Neural cell (in vitro differentiated cells): ENCODE measurements at places on chromosomes 1 and 21. TPM values are rescaled to one million over a fixed set of nuclear protein-coding genes. Genes with fewer than 3 reads are reported as not detected.

WDR64 gene
- polyA plus RNA-seq: 0.21 TPM in 1 of 2 replicates, not detected in the other

OLIG2 gene
- polyA plus RNA-seq: 0.84 and 0.90 TPM in 2 replicates

FCMR gene
- not detected in 2 replicates for polyA plus RNA-seq

MTOR gene
- polyA plus RNA-seq: 41.2 and 44.9 TPM in 2 replicates

S100A7A gene
- polyA plus RNA-seq: 0.24 TPM in 1 of 2 replicates, not detected in the other

CFAP141 gene
- polyA plus RNA-seq: not detected in 2 replicates

FMN2 gene
- 23.9 and 24.8 TPM in 2 replicates for polyA plus RNA-seq

CAP1 gene
- 162 and 168 TPM in 2 replicates for polyA plus RNA-seq

ACTN2 gene
- 6.1 and 14.9 TPM in 2 replicates for polyA plus RNA-seq

IGSF21 gene
- polyA plus RNA-seq: 2.2 and 2.4 TPM in 2 replicates

CLCA4 gene
- polyA plus RNA-seq: not detected in 2 replicates

SSBP3 gene
- 77.4 and 97.8 TPM in 2 replicates for polyA plus RNA-seq

ASCL5 gene
- polyA plus RNA-seq: 0.20 TPM in 1 of 2 replicates, not detected in the other

FCRL4 gene
- polyA plus RNA-seq: not detected in 2 replicates

CD48 gene
- not detected in 2 replicates for polyA plus RNA-seq

TACSTD2 gene
- polyA plus RNA-seq: not detected in 2 replicates

DLGAP3 gene
- polyA plus RNA-seq: 2.9 and 4.7 TPM in 2 replicates

CACNA1S gene
- polyA plus RNA-seq: 0.05 and 0.14 TPM in 2 replicates

BRINP2 gene
- polyA plus RNA-seq: 12.9 and 17.2 TPM in 2 replicates

FLG gene
- not detected in 2 replicates for polyA plus RNA-seq
